NCI-H345 (cell line): ENCODE measurements at places on chromosomes 11 and 22.
A peak's percentile ranks its signal among the peaks of the same experiment; 100 is the strongest.

GRCh38 chr11:61744609-61745156 is 7.8 kb upstream of the MYRF start:
- no peak for DNase-seq

GRCh38 chr11:16925561-16926065 is 88.6 kb downstream of the PLEKHA7 start:
- peak; percentile 41 for DNase-seq

- DNase-seq: no peak
Observed at GRCh38 chr11:94002226-94002625, 18.9 kb upstream of the HEPHL1 start.

- DNase-seq: no peak
Observed at GRCh38 chr11:130947481-130947880, 31.2 kb upstream of the SNX19 start.

GRCh38 chr11:128926000-128926399 is 16.7 kb downstream of the TP53AIP1 start:
- DNase-seq: no peak

GRCh38 chr11:60978546-60979380 is 7.3 kb downstream of the CD6 start:
- DNase-seq: no peak

DNA sequence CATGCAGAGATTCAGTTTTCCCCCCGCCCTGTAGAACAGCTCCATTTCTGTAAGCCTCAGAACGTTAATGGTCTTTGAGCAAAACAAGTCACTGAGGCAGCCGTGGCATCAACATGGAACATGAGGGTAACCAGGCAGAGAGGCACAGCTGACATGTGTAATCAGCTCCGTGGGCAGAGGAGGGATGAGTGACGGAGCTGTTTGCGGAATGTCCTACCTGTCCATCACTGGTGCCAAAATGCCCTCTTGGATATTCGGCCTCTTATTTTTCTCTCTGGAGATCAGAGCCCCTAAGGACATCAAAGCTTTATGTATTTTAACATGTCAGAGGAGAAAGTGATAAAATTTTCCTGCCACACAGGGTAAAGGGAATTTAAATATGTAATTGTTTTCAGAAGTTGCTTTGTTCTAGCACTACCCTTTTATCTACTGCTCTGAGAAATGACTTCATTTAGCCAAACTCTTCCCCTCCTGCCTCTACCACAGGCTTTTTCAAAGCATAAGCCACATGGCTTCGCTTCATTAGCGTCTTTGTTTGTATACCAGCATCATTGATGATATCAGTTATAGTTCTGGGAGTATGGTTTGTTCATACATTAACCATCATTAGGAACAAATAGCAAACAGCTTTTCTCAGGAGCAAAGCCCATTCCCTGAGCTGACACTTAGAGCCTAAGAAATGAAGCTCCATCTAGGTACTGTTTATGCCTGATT is 32.9 kb downstream of the C11orf71 start:
- DNase-seq: no peak

- DNase-seq: no peak
Observed at GRCh38 chr11:86418917-86419316, 44.2 kb downstream of the CCDC81 start.

- DNase-seq: no peak
Observed at GRCh38 chr22:47053013-47053725, 290.7 kb downstream of the TBC1D22A start.

- DNase-seq: no peak
Observed at GRCh38 chr11:13595166-13595565, 73.3 kb upstream of the FAR1 start.

- no peak for DNase-seq
Observed at GRCh38 chr11:9253086-9253485, 12.1 kb downstream of the DENND5A start.

- DNase-seq: peak; percentile 57
Observed at GRCh38 chr11:65780770-65781151, at the start of gene AP5B1. Gene AP5B1, minus strand, starts transcription at chr11:65780976. Its CDS starts 385 bp downstream, at chr11:65780591.

GRCh38 chr22:49015459-49015858 is 812.2 kb downstream of the BRD1 start:
- DNase-seq: no peak

- DNase-seq: no peak
Observed at GRCh38 chr11:27293515-27294417, 69.2 kb downstream of the CCDC34 start.

DNA sequence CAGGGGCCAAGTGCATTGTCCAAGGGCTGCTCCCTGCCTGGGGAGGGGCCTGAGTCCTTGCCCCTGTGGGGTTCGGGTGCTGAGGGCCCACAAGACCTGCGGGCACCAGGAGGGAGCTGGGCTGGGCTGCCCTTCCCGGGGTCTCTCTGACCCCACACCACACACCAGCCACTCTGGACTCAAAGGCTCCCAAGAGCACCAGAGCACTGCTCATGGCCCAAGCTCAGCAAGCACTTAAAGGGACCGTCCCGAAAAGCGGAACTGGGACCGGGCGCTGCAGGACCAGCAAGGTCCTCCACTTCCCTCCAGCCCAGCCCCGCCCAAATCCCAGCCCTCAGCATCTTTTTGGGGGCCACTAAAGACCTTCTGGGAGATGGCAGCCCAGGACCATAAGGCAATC is 5.3 kb downstream of the LSP1 start:
- DNase-seq: no peak

DNA sequence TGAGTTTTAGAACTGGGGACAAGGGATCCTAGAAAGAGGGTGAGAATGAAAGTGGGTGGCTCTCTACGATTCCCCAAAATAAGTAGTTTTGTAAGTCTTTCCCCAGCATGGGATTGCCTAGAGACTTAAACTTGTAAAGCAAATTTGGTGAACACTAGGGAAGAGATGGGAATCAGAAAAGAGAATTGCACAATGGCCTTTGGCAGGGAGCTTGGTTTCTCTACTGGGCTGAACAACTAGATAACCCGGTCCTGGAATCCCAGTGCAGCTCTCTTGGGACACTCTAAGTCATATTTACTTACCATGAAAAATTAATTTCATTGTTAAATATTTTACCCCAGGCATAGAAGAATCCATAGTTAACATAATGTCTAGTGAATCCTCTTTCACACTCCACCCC is 16.5 kb upstream of the USP18 start:
- DNase-seq: no peak

GRCh38 chr22:32644252-32645100 is 157.0 kb upstream of the TIMP3 start:
- DNase-seq: no peak

DNA sequence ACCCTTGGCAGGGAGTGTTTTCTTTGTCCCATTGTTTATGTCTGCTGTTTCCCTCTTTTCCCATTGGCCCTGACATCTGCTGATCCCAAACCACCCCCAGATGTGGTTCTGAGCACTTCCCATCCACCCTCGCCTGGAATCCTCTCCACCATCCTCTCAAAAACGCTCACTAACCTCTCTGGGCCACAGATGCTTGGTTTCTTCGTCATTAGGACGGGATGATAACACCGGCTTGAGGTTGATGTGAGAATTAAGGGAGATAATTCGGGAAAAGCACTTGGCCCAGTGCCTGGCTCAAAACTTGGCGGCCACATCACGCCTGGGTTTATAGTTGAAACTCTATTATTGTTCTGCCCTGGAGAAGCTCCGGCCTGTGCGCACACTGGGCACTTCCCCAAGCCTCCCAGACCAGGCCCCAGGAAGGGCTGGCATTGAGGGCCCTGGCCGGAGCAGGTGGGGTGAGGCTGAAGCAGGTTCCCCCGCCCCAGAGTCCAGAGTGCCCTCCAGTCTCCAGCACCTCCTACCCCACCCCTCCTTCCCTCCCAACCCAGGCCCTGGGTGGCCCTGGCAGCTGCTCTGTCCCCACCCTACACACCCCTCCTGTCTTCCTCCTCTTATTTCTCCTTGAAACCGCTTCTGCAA is 63.7 kb downstream of the CYTH4 start:
- no peak for DNase-seq

DNA sequence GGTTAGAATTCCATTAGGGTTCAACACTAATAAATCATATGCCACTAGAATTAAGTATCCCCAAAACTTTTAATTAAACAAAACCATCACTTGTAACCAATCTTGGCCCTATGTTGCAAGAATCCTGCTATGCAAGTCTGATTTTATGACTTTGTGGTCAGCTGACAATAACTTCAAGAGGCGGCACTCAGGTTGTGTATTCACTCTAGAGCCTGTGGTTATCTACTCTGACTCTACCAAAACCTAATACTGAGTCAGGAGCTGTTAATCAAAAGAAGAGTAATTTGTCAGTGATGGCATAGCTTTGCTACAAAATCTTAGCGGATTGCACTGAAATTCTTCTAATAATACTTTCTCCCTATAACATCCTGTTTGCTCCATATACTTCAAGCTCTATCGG is 253.7 kb downstream of the AASDHPPT start:
- no peak for DNase-seq

DNA sequence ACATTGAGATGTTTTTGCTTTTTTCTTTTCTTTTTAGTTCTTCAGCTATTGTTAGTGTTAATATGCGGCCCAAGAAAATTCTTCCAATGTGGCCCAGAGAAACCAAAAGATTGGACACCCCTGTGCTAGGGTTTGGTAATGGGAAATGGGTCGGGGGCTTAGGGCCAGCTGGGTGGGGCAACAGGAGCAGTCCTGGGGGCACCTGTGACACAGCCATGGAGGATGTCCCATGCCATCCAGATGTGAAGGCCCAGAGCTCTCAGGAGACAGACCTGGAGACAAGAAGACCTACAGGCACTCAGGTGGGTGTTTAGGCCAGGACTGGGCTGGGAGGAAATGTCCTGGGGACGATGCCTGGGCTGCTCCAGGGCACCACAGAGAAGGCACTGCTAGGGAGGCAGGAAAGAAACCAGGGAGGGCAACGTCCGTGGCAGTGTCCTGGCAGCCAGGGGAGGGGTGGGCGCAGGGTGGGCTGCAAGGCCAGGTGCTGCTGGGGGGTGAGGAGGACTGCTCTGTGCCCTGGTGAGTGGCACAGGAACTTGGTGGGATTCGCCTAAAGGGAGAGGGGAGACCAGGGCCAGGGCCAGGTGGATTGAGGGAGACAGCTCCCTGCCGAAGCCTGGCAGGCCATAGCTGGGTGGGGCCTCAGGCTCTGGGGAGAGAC is 21.4 kb downstream of the RELT start:
- no peak for DNase-seq
